CD4-positive, alpha-beta memory T cell (primary cell): ENCODE measurements at places on chromosomes 7 and 10. TPM values are rescaled to one million over a fixed set of nuclear protein-coding genes. Genes with fewer than 3 reads are reported as not detected.

DNA sequence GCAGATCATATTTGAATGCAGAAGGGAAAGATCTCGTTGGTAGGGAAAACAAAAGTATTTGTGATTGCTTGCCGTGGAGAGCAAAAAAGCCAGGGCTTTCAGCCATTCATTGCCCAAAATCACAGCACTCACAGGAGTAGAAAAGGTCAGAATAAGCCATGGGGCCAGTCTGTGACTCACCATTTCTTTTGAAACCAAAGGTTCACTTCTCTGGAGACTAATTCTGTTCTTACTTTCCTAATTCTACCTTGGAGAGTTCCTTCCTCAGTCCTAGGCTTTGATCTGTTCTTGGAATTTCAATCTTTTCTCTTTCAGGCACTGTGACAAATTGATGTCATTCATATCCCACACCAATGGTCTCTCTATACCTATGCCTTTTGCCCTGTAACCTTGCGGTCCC, 54.1 kb upstream of the FAM180A start:
- no peak overlapping the region for H3K4me3 ChIP-seq
- H3K27me3 ChIP-seq = no peaks in the 10 kb centered on the region
- H3K27ac ChIP-seq = no peak overlapping the region
- DNase-seq = no peak

- H3K27me3 ChIP-seq = no peaks in the 10 kb centered on the region
- H3K4me1 ChIP-seq = peaks cover 38% of the 10 kb centered on the region
- DNase-seq = no peak
- peaks cover 7% of the 10 kb centered on the region for H3K36me3 ChIP-seq
Measured at GRCh38 chr7:106100863-106101629, 11.1 kb downstream of the SYPL1 start.

HOXA10 gene
- total RNA-seq = not detected

GRCh38 chr7:46695051-46695708, 774.1 kb upstream of the IGFBP3 start:
- H3K4me3 ChIP-seq = no peak overlapping the region
- no peak overlapping the region for H3K27ac ChIP-seq
- H3K4me1 ChIP-seq = no peaks in the 10 kb centered on the region
- H3K36me3 ChIP-seq = no peaks in the 10 kb centered on the region
- DNase-seq = no peak

DNA sequence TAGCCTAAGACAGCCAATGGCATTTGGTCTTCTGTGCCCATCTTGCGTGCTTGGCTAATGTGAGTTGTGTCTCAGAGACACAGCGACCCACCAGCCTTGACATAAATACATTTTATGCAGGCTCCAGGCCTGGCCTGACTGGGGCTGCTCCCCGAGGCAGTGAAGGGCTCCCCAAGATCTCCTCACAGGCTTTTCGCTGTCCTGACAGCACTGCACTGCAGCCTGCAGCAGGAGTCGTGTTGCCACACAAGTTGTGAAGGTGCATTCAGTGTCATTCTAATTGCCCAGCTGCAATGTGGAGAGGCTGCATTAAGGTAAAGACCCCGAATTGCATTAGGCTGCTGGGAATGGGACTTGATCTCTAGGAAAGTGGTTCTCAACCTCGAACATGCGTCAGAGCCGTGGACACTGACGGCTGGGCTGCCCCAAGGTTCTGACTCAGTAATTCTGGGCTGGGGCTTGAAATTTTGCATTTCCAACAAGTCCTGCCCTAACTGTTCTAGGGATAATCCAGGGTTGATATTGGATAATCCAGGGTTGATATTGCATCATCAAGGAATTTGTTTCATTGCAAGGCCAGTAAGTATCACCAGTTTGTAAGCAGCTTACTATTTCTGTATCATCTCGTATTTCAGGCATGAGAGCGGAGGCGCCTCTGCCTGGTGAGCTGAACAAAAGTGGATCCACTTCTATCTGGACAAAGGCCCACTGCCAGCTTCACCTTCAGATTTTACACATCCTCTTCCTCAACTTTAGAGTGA, 108.7 kb upstream of the INSIG1 start:
- no peaks in the 10 kb centered on the region for H3K4me1 ChIP-seq
- no peak overlapping the region for H3K27ac ChIP-seq
- no peaks in the 10 kb centered on the region for H3K36me3 ChIP-seq
- no peaks in the 10 kb centered on the region for H3K27me3 ChIP-seq
- DNase-seq = no peak

DNA sequence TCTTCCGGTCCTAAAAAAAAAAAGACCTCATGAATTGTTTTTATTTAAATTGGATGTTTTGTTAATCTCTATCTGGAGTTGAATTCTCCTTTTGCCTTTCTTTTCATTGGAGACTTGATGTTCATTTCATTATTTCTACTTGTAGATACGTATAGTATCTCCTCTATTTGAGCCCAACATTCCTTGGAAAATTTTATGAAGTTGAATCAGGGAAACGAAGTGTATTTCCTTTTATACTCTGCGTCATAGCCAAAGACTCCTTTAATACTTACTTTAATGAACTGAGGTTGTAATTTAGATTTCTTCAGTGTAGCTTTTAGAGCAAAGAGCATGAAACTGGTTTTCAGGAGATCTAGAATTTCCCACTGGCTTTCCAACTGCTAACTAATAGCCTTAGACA, 132.4 kb downstream of the KIAA1217 start:
- H3K27ac ChIP-seq = no peak overlapping the region
- no peak overlapping the region for H3K4me3 ChIP-seq
- no peaks in the 10 kb centered on the region for H3K27me3 ChIP-seq
- H3K4me1 ChIP-seq = no peaks in the 10 kb centered on the region
- no peak for DNase-seq
- no peaks in the 10 kb centered on the region for H3K36me3 ChIP-seq

GRCh38 chr10:130914367-130914766, 397.2 kb downstream of the TCERG1L start:
- H3K4me3 ChIP-seq = no peak overlapping the region
- H3K4me1 ChIP-seq = no peaks in the 10 kb centered on the region
- DNase-seq = no peak
- no peaks in the 10 kb centered on the region for H3K36me3 ChIP-seq
- H3K27me3 ChIP-seq = no peaks in the 10 kb centered on the region

CLCN1 gene
- total RNA-seq = not detected

ACSL5 gene
- 53.8 TPM for total RNA-seq

ASB10 gene
- not detected for total RNA-seq

GRCh38 chr10:62760401-62760800, 44.1 kb upstream of the ADO start:
- no peaks in the 10 kb centered on the region for H3K27me3 ChIP-seq
- H3K27ac ChIP-seq = no peak overlapping the region
- DNase-seq = no peak

DNA sequence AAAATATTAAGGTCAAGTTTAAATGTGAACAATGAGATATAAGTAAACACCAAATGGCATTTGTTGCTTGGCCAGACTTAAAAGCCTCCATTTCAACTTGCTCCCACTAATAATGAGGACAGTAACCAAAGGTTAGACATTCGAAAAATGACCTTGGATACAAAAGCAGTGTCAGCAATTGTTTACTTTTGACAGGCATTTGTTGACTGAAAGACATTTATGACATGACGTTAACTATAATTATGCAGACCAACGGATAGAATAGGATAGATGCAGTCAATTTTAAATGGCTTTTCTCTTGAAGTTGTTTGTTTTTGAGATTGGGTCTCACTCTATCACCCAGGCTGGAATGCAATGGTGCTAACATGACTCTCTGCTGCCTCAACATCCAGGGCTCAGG, 6.3 kb upstream of the WNT16 start:
- no peak for DNase-seq
- H3K27ac ChIP-seq = no peak overlapping the region
- no peaks in the 10 kb centered on the region for H3K27me3 ChIP-seq
- H3K36me3 ChIP-seq = no peaks in the 10 kb centered on the region

GRCh38 chr7:150405584-150406311, 26.6 kb downstream of the ZNF775 start:
- H3K4me1 ChIP-seq = peaks cover 30% of the 10 kb centered on the region
- H3K27me3 ChIP-seq = no peaks in the 10 kb centered on the region
- H3K36me3 ChIP-seq = peaks cover 9% of the 10 kb centered on the region
- H3K27ac ChIP-seq = peak overlapping the region; percentile 85

MEOX2 gene
- total RNA-seq = not detected

MRLN gene
- not detected for total RNA-seq

- DNase-seq = no peak
- H3K27me3 ChIP-seq = no peaks in the 10 kb centered on the region
- H3K4me3 ChIP-seq = no peak overlapping the region
- no peaks in the 10 kb centered on the region for H3K36me3 ChIP-seq
- no peak overlapping the region for H3K27ac ChIP-seq
Measured at GRCh38 chr7:95469848-95470247, 15.9 kb upstream of the ASB4 start.

CADPS2 gene
- total RNA-seq = not detected

TEX36 gene
- not detected for total RNA-seq

GRCh38 chr10:115214829-115215228, 121.7 kb downstream of the ATRNL1 start:
- H3K27ac ChIP-seq = no peak overlapping the region
- no peak for DNase-seq
- H3K36me3 ChIP-seq = no peaks in the 10 kb centered on the region
- H3K27me3 ChIP-seq = no peaks in the 10 kb centered on the region
- H3K4me1 ChIP-seq = no peaks in the 10 kb centered on the region

GRCh38 chr10:49139028-49139845, 5.4 kb upstream of the FAM170B start:
- H3K4me1 ChIP-seq = no peaks in the 10 kb centered on the region
- no peak for DNase-seq
- H3K27ac ChIP-seq = no peak overlapping the region

LRRD1 gene
- total RNA-seq = not detected

DNA sequence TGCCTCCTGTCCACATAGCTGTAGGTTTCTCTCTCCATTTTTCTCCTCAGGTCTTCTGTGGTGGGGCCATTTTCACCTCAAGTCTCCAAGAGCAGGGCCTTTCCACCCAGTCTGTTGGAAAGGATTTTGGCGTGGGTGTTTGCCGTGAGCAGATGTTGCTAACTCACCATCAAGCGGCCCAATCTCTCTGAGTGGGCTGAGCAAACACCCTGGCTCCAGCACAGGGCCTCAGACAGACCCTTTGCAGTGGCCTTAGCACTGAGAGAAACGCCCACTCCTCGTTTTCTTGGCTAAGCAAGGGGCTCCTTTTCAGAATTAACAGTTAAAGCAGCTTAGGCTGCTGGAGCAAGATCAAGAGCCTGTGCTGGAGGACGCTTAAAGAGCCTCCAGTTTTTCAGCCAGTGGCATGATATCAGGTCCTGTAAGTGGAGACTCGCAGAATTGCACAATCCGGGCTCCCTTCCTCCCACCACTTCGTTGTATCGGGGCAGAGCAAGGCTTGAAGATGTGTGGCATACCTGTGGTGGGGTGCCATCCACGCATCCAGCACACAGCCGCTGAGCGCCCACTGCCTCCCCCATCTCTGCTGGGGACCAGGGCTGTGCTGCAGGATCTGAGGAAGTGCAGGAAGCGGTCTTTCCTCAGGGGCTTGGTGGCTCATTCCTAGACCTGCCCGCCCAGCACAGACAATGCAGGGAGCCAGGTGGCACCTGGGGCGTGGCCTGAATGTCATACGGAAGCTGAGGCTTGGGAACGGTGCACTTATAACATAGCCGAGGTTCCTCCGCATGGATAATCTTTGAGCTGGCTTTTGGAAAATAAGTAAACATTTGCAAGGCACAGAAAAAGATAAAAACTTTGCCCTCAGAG, 142.7 kb downstream of the ADARB2 start:
- H3K36me3 ChIP-seq = no peaks in the 10 kb centered on the region
- H3K4me1 ChIP-seq = no peaks in the 10 kb centered on the region
- H3K27me3 ChIP-seq = no peaks in the 10 kb centered on the region
- H3K27ac ChIP-seq = no peak overlapping the region
- no peak overlapping the region for H3K4me3 ChIP-seq

GRCh38 chr7:132400561-132401142, 175.6 kb downstream of the PLXNA4 start:
- no peaks in the 10 kb centered on the region for H3K4me1 ChIP-seq
- no peak overlapping the region for H3K27ac ChIP-seq
- no peaks in the 10 kb centered on the region for H3K36me3 ChIP-seq
- no peak for DNase-seq

TLX1 gene
- total RNA-seq = not detected

MYOZ1 gene
- total RNA-seq = not detected

GCC1 gene
- total RNA-seq = 30.0 TPM

DNA sequence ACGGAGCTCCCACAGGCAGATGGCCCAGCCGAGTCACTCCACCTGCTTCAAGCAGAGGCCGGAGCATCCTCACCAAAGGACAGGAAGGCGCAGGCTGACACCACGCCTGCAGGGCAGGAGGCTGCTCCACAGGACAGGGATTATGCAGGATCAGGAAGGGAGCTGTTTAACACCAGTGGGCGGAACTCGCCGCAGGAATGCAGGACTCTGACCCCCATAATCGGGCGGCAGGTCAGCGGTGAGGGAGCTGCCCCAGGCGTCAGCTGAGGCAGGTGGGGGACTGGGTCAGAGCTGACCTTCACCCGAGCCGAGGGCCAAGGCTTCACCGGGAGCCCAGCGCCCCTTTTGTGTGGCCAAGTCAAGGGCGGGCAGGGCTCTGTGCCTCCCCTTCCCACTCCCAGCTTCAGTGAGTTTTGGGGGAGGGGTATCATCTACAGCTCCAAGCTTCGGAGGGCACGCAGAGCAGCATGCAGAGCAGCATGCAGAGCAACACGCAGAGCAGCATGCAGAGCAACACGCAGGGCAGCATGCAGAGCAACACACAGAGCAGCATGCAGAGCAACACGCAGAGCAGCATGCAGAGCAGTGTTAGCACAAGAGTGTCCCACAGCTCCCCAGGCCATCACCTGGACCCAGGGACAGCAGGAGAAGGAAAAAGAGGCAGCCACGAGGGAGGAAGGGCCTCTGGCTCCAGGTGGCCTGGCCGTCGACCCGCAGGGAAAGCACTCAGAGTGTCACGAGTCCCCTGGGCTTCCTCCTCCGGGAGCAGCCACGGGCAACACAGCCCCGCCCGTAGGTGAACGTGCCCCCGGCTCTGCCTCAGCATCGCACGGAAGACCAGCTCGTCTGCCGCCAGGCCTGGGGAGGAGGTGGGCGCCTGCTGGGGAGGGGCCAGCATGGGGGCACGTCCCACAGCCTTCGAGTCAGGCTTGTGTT, 151.7 kb upstream of the PPP2R2D start:
- H3K36me3 ChIP-seq = no peaks in the 10 kb centered on the region
- H3K4me3 ChIP-seq = no peak overlapping the region
- no peak for DNase-seq
- no peaks in the 10 kb centered on the region for H3K4me1 ChIP-seq

GRCh38 chr7:148624735-148625134, 34.2 kb downstream of the C7orf33 start:
- H3K36me3 ChIP-seq = no peaks in the 10 kb centered on the region
- no peak overlapping the region for H3K27ac ChIP-seq
- peaks cover 31% of the 10 kb centered on the region for H3K4me1 ChIP-seq
- H3K27me3 ChIP-seq = no peaks in the 10 kb centered on the region
